ENCODE measurements at places on chromosomes 2 and 18.

- peak; percentile 32 for DNase-seq
Observed at GRCh38 chr2:30072250-30072842, 74.5 kb upstream of the YPEL5 start.

DNA sequence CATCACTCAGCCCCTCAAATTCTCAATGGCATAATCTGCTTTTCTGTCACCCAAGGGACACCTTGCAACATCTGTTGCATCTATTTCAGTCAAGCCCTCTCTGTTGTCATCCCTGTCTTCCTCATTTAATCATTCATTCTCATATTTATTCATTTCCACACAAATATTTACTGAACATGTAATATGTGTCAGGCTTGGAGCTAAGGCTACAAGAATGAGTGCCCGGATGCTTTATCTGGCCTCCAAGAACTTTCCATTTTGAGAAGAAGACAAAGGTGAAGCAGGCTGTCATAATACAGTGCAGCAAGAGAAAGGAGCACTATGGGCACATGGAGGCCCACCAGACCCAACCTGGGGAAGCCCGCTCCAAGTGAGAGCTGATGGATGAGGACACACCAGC, 15.6 kb downstream of the IL18RAP start:
- DNase-seq: no peak

DNA sequence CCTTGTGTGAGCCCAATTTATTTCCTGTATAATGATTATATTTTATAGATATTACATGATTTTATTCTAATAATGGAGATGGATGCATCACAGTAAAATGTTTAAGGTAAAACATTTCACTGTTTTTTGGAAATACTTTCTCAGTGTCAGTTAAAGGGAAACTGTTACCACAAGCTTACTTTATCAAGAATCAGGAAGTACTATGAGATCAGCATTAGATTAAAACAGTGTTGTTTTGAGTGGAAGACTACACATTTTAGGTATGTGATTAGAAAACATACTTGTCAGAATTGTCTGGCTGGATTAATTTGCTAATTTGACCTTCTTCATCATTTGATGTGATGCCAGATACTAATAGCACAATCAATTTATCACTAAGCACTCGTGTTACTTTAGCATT, at the start of gene HRH4:
HRH4 (plus strand) TSS at position 250 of the 400 bp plus-strand sequence; CDS start at position 342, 92 bp downstream.
- no peak for DNase-seq

- DNase-seq: no peak
Observed at GRCh38 chr18:33099626-33100025, 326.8 kb upstream of the KLHL14 start.

DNA sequence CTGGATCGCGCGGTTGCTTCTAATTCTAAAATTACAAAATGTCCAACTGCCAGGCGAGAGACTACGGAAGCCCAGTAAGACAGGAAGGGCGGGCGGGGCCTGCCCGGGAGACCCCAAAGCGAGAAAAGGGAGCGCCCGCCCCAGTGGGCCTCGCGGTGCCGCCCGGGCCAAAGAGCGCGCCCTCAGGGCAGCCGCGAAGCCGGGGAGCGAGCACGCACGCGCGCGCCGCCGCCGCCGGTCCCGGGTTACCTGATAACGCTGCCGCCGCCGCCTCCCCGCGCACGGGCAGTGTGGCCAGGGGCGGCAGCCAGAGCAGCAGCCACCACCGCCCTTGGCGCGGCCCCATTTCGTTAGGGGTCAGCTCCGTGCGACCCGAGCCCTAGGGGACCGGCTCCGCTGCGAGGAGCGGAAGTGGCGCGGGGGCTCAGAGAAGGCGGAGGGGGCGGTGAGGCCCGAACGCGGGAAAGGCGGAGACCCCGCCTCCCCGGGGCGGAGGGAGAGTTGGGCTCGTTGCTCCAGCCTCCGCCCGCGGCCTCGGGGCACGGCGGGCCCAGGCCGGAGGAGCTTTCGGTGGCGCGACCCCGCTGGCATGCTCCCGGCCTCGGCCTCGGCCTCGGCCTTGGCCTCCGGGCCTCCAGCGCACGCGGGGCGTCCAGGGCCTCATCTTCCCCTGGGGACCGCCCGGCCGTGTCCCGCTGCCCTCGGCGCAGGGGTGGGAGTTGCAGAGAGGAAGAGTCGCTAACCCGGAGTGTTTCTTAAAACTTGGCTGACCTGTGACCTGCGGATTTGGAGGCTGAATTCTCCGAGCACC, at the start of gene NEMP2:
NEMP2 (minus strand) TSS at position 413 of the 811 bp plus-strand sequence; CDS start at position 346, 67 bp downstream.
- peak; percentile 41 for DNase-seq

- peak; percentile 2 for DNase-seq
Observed at GRCh38 chr18:35703043-35703688, 121.6 kb downstream of the GALNT1 start.
